GM12878 (cell line): ENCODE measurements at places on chromosomes 16 and 17. TPM values are rescaled to one million over a fixed set of nuclear protein-coding genes. Genes with fewer than 3 reads are reported as not detected.

DNA sequence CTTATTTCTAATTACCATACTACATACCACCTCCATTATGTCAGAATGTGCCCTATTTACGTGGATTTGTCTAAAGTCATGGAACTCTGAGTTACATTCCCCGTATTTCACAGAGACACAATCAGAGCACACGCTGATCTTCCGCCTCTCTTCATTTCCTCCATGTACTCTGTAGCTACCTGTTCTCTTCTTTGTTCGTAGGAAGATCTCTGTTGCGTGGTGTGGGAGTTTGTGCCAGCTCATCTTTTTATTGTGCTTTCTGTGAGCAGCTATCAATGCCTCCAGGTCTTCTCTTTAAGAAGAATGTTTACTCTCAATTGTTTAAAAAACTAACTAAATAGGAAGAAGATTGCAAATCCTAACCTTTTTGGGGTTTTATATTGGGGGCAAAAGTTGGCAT is 26.9 kb downstream of the NLRC5 start:
- peaks cover 33% of the 10 kb centered on the region for H3K4me1 ChIP-seq
- H3K36me3 ChIP-seq, result peaks cover 14% of the 10 kb centered on the region
- no peak for DNase-seq
- H3K4me3 ChIP-seq, result no peak overlapping the region
- no peaks in the 10 kb centered on the region for H3K27me3 ChIP-seq

GRCh38 chr16:84532291-84532724 is 27.8 kb upstream of the MEAK7 start:
- no peak overlapping the region for H3K27ac ChIP-seq
- no peak for DNase-seq
- no peak overlapping the region for H3K4me3 ChIP-seq
- H3K4me1 ChIP-seq, result peaks cover 6% of the 10 kb centered on the region
- no peaks in the 10 kb centered on the region for H3K36me3 ChIP-seq

LRRC37B gene
- 8.8 and 12.5 TPM in 2 replicates for total RNA-seq

GRCh38 chr17:19955099-19955498 is 22.5 kb downstream of the AKAP10 start:
- no peaks in the 10 kb centered on the region for H3K27me3 ChIP-seq
- no peak overlapping the region for H3K27ac ChIP-seq
- no peak overlapping the region for H3K4me3 ChIP-seq
- H3K4me1 ChIP-seq, result no peaks in the 10 kb centered on the region

OSGIN1 gene
- total RNA-seq, result 0.18 and 0.32 TPM in 2 replicates

SPIRE2 gene
- 0.35 and 0.64 TPM in 2 replicates for total RNA-seq

METRNL gene
- 3.5 TPM in 2 replicates for total RNA-seq

DNA sequence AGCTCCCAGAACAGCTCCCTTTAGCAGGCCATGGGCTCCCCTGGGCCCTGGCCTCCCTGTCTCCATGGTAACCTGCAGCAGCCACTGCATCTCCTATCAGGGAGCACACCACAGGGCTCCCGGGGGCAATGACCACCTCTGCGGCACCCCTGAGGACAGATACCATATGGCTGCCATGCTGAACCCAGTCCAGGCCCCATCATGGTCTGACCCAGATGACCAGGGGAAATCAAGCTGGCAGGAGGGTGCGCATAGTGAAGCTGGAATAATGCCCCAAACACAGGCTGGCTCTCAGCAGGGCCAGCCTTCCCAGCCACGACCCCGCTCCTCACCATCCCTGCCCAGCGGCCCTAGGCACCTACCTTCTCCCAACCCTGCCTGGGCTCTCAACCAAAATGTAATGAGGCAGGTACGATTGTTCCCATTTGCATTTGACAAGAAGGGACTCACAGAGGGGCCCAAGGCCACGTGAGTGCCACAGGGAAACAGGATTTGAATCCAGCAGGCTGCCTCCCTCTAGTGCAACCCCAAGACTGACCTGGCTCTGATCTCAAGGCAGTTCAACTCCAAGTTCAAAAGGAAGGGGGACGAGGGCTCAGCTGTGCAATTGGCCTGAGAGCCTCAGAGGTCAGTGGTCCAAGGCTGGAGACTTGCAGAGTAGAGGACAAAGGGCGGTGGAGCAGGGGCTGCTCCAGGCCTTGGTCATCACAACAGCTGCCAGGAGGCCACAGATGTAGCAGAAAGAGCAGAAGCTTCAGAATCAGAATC is 2.4 kb downstream of the RUNDC3A start:
- peaks cover 6% of the 10 kb centered on the region for H3K4me1 ChIP-seq
- no peaks in the 10 kb centered on the region for H3K36me3 ChIP-seq
- H3K27ac ChIP-seq, result no peak overlapping the region
- no peak overlapping the region for H3K4me3 ChIP-seq

DNA sequence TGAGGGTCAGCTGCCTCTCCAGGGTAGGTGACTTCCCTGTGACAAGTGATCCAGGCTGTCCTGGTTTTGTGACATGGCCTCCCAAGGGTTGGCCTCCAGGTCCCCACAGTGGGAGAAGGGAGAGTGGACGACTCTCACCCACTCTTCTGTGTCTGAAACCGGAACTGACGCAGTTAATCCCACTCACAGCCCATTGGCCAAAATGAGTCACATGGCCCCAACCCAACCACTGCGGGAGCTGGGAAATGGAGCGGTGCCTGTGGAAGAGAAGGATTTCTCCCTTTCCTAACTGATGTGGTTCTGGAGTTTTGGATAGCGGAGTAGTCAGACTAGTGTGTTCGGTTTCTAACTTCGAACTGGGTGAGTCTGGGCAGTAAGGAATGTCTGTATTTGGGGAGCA is 79.4 kb downstream of the ABCC6 start:
- DNase-seq, result no peak
- H3K4me1 ChIP-seq, result 0 out of 2 replicates have a peak, but pooled peaks cover 2% of the 10 kb centered on the region
- no peak overlapping the region for H3K4me3 ChIP-seq
- H3K27ac ChIP-seq, result no peak overlapping the region
- no peaks in the 10 kb centered on the region for H3K27me3 ChIP-seq

DNA sequence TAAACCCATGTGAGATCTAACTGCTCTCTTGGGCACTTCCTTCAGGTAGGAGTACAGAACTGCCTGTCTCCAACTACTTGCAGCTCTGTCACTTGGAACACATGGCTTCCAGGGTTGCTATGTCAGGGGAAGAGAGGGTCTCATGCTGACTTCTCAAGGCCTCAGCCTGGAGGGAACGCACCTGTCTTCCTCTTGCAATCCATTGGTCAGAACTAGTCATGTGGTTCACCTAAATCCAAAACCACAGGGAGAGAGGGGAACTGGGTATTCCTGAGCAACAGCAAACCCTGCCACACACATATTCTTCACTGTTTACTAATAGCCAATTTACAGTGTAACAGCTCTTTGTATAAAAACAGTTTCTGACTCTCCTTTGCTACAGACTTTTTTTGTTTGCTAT is 206.1 kb downstream of the KCNJ2 start:
- H3K4me1 ChIP-seq, result no peaks in the 10 kb centered on the region
- no peaks in the 10 kb centered on the region for H3K27me3 ChIP-seq
- no peak overlapping the region for H3K4me3 ChIP-seq

RNF222 gene
- total RNA-seq, result not detected in 2 replicates

DNA sequence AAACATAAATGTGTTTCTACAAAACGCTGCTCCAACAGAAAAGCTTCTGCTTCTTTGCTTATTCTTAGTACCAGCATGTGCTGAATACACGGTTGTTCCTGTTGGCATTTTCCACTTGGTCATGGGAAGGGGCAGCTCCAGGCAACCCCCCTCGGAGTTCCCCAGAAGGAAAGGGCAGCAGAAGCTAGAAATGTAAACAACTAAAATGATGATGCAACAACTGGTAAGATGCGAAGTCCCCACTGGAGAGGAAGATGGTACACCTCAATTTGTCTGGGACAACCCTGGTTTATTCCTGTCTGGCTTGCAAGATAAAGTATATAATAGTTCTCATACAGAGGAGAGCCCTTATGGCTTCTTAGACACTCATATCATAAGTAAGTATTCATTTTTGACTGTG is 9.2 kb upstream of the CCL13 start:
- H3K4me1 ChIP-seq, result no peaks in the 10 kb centered on the region
- DNase-seq, result no peak
- no peak overlapping the region for H3K4me3 ChIP-seq
